Dorsolateral prefrontal cortex (tissue), 122 donors: ENCODE measurements at places on chromosomes 4 and X. TPM values are rescaled to one million over a fixed set of nuclear protein-coding genes. Genes with fewer than 3 reads are reported as not detected.

Gene NEUROG2
- 0.59 TPM for total RNA-seq

Gene DSPP
- total RNA-seq = not detected

Gene FAM90A26
- not detected for total RNA-seq

Gene APBB2
- total RNA-seq = 89.2 TPM

Gene HSFX2
- total RNA-seq = 1.6 TPM

Gene HDAC8
- 49.5 TPM for total RNA-seq

Gene SUPT20HL1
- total RNA-seq = not detected

Gene PAGE4
- total RNA-seq = not detected

Gene CEP44
- 21.0 TPM for total RNA-seq

Gene SMIM31
- not detected for total RNA-seq

Gene RHOXF1
- total RNA-seq = 3.1 TPM

Gene NXF2
- total RNA-seq = not detected

Gene CHIC2
- total RNA-seq = 16.2 TPM

Gene FAT4
- 4.6 TPM for total RNA-seq

Gene HTN3
- total RNA-seq = not detected

Gene SLC4A4
- total RNA-seq = 67.8 TPM

Gene SULT1B1
- 0.69 TPM for total RNA-seq

Gene MAGEB1
- not detected for total RNA-seq

Gene IRAK1
- total RNA-seq = 54.8 TPM

Gene COPS4
- total RNA-seq = 56.9 TPM

Gene XG
- not detected for total RNA-seq

Gene GPC4
- 7.2 TPM for total RNA-seq

Gene RASSF6
- total RNA-seq = not detected

Gene DYNLT3
- total RNA-seq = 35.5 TPM

Gene SLC10A7
- 16.1 TPM for total RNA-seq

Gene STARD8
- 6.3 TPM for total RNA-seq

Gene RAB9B
- total RNA-seq = 26.4 TPM
